Kidney tubule cell (primary cell): ENCODE measurements at places on chromosomes 5 and 9.

- DNase-seq, result peak; percentile 41
Observed at GRCh38 chr9:6667633-6668280, 22.2 kb upstream of the GLDC start.

DNA sequence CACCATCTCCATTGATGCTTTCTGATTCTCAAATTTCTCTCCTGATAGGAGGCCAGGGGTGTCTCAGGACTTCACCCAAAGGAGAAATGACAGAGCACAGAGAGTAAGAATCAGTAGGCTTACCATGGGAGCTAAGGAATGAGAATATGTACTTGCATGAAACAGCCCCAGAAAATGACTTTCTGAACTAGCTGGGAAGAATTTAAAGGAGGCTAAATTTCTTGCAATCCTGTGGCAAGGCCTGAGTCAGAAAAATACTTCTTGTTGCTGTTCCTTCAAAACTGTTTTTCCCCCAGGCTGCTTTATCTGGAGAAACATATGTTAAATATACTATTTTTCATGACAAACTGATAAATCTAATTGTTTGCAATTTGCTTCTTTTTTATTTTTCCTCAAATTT, 53.4 kb upstream of the FBXL7 start:
- no peak for DNase-seq

GRCh38 chr9:97598461-97599288, 34.5 kb downstream of the TSTD2 start:
- peak; percentile 77 for DNase-seq

DNA sequence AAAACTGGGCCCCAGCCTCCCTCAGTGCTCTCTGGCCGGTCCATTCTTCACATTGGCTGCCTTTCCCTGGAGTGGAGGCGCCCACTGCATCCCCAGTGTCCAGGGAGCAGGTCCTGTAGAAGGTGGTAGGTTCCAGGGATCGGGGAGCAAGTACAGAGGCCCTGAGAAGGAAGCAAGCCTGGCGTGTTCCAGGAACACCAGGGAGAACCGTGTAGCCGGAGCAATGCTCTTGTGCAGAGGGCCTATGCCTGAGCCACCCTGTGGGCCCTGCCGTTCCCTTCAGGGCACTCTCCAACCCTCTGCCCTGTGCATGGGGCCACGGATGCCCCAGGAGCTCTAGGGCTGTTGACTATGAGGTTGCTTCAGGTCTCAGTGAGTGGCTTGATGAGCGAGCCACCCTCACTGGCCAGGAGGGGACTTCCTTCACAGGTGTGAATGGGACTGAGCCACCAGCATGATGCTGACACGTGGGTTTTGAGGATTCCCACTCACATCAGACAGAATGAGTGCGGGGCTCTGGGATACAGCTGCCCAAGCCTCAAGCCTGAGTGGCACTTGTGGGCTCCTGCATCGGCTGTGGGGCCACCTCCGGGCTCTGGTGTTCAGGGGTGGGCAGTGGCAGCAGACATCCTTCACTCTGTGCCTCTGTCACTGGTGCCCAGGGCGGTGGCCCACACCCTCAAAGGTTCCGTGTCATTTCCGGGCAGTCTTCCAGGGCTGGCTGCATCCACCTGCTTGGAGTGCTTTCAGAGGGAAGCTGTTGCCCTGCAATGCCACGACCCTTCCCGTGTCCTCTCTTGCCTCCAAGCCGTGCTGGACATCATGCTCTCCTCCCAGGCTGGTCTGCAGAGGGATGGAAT, 54.4 kb downstream of the ADAMTS2 start:
- DNase-seq, result no peak

GRCh38 chr5:10552183-10553143, 11.4 kb upstream of the ANKRD33B start:
- DNase-seq, result peak; percentile 75

- DNase-seq, result no peak
Observed at GRCh38 chr5:146040527-146040926, 64.8 kb downstream of the PLAC8L1 start.

DNA sequence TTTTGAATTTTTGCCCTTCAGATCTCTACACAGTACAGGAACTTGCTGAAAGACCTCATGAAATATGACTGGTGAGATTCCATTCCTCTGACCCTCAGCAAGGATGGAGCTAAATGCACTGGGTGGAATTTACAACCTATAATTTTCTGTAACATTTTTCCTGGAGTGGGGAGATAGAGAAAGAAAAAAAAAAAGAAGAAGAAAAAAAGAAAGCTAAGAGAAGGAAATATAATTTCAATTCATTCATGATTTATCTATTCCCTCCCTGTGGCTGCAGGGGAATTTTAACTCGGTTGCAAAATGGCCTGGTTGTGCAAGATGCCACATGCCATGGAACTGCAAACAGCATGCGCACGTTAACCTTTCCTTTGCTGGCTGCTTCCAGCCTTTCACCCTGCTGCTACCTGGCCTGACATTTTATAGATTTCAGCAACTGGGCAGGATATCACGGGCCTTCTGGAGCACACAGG, 155.4 kb downstream of the FSTL4 start:
- DNase-seq, result no peak

DNA sequence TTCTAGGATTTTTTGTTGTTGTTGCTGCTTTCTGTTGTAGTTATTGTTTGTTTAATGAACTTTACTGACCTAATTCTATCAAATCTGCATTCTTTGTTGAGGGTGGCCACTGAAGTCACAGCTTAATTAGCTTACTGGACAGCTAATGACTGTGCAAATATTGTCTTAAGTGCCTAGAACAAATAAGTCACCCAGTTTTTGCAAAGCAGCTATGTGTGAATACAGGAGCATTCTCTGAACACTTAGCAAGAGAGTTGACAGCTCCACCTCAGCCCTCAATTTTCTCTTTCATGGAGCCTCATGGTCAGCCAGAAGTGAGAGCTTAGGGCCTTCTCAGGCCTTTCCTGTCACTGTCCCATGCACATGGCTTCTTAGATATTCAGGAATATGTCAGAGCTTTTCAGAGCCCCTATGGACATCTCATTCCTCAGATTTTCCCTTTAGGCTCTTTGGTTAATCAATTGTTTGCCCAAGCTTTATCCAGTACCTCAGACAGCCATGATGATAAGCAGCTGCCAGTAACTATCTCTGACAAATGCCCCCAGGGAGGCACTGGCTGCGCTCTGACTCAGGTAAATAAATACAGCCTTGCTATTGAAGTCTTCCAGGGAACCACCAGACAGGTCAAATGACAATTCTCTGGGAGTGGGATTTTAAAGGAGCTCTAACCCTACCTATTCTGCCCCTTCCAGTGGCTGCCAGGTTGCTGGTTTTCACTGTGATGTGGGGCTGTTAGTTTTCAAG, 241.4 kb upstream of the IL12B start:
- peak; percentile 66 for DNase-seq

DNA sequence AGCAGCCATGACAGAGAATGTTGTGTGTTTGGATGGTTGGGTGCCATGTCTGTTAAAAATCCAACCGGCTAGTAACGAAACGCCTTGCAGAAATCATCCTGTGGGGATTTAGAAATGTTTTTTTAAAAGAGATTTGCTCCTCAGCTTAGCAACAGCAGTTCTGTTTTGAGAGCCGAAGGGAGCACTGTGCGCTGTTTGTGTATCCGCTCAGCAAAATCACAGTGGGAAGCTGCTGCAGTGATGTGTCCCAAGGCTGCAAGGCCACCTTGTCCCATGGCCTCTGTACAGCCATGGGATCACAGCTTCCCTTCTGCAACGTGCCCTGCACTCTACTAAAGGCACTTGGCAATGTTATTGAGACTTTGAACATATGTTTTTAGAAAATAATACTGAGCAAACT, 40.9 kb downstream of the TRIO start:
- DNase-seq, result no peak

- peak; percentile 45 for DNase-seq
Observed at GRCh38 chr5:4630031-4630430, 510.1 kb upstream of the ADAMTS16 start.

GRCh38 chr9:89659891-89660685, 55.3 kb downstream of the GADD45G start:
- no peak for DNase-seq

- peak; percentile 97 for DNase-seq
Observed at GRCh38 chr5:150469718-150470469, 20.4 kb upstream of the RPS14 start.

DNA sequence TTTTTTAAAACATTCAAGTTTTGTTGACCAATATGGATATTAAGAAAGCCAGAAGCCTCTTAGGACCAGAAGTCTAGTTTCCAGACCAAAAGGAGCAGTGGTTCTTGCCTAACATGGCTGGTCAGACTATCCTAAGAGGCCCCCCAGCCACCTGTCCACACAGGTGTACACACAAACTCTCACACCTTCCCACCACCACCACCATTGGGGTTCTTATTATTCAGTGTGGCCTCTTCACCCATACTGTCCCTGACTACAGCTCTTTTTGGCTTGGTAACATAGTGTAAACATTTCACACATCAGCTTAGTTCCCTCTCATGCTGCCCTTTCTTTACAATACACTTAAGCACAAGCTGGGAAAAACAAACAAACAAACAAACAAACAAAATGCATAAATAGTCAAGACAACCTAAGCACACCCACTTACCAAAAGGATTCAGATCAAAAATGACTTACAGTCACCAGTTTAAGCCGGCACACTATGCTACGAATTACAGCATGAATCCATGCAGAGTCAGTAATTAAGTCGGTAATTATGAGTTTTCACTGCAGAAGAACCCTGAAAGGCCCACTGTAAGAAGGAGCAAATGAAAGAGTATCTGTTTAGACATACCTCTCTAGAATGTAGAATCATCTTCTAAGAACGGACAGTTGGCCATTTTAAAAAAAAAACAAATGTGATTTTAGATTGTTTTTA, 9.5 kb downstream of the LHFPL2 start:
- DNase-seq, result no peak

- peak; percentile 33 for DNase-seq
Observed at GRCh38 chr9:110142253-110142652, 65.7 kb downstream of the C9orf152 start.

GRCh38 chr5:72252574-72253155, 67.4 kb downstream of the MRPS27 start:
- DNase-seq, result no peak

DNA sequence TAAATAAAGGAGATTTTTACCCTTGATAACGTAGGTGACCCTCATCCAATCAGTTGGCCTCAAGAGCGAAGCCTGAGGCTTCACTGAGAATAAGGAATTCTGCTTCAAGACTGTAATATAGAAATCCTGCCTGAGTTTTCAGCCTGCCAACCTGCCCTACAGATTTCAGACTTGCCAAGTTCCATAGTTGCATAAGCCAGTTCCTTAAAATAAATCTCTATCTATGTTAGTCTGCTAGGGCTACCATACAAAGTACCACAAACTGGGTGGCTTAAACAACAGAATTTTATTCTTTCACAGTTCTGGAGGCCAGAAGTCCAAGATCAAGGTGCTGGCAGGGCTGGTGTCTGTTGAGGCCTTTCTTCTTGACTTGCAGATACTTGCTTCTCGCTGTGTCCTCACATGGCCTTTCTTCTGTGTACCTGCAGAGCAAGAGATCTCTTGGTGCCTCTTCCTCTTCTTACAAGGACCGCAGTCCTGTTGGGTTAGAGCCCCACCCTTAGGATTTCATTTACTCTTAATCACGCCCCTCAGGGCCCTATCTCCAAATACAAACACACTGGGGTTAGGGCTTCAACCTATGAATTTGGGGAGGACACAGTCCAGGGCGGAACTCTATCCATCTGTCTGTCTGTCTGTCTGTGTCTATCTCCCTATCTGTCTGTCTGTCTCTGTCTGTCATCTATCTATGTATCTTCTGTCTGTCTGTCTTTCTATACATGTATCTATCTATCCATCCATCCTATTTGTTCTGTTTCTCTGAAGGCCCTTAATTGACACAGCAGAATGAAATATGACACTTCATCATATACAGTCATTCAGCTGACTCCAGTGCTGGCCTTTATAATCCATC, 17.0 kb upstream of the CMBL start:
- no peak for DNase-seq

DNA sequence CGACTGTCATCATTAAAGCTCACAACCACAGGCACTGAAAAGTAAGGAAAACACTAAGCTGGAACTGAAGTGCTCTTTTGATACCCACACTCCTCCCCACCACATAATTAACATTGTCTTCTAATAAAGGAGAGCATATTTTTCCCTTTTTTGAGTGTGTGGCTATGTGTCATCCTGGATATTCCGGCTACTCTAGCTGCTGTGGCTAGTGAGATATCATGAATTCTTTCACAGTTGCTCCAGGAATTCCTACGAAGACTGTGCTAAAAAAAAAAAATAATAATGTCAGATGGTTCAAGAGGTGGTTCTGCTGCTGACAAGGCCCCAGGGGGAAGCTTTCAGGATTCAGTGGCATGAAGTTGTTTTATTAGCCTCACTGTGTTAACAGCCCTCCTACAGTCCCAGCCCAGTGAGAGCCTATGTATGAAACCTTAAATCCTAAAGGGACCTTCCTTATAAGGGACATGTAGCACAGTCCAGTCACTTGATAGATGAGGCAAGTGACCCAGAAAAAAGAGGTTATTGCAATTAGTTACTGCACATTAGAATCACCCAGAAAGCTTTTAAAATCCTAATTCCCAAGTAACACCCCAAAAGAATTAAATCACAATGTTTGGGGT, 46.6 kb downstream of the TMEM252 start:
- peak; percentile 47 for DNase-seq

GRCh38 chr5:55226027-55226933, 835 bp downstream of the MCIDAS start:
- peak; percentile 76 for DNase-seq

DNA sequence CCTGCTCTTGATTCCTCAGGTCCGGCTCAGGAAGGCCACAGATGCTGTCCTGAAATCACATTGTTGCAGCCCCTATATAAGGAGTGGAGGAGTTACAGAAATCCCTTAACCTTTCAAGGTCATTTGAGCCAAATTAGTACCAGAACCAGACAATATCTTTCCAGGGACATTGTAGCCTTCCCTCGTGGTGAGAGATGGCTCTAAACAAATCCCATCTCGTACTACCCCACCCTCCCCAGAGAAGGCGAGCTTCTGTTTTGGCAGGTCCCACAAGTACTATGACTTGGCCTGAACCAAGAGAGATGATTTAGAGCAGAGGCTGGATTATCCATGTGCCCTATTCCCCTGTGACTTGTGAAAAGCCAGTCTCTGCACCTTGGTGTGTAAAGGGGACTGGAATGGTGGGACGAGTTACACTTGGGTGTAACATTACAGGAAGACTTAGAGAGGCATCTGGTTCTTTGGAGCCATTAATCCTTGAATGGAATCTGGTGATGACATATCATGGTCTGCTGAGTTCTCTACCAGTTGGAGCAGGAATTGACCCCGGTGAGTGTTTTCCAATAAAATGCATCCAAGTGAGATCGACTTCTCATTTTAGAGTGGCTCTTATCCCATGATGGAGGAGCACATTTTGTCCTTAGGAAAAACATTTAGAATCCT, at the start of gene FAM240B:
Gene FAM240B, minus strand, starts transcription at position 51 of the 663 bp plus-strand sequence. CDS start 16,134 bp downstream, outside the sequence.
- DNase-seq, result peak; percentile 28

GRCh38 chr5:174521449-174521848, 202.9 kb upstream of the MSX2 start:
- DNase-seq, result no peak

GRCh38 chr5:91016954-91017700, 366.0 kb downstream of the ARRDC3 start:
- DNase-seq, result no peak
